Fibroblast of skin of right quadriceps (primary cell): ENCODE measurements at places on chromosomes 5 and 9.

- no peak for DNase-seq
These were observed 65.6 kb upstream of the IRX2 start for GRCh38 chr5:2817031-2817603.

- DNase-seq = no peak
These were observed 60.9 kb upstream of the PIP5K1B start for GRCh38 chr9:68643901-68644809.

DNA sequence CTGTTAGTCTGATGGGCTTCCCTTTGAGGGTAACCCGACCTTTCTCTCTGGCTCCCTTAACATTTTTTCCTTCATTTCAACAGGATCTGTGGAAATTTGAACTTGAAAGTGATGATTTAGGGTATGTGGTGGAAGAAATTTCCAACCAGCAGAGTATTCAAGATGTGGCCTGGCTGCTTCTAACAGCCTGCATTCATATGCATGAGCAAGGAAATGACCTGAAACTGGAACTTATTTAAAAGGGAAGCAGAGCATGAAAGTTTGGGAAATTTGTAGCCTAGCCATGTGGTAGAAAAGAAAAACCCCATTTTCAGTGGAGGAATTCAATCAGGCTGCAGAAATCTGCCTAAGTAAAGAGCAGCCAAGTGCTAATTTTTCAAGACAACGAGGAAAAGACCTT, 41.7 kb downstream of the UNC13B start:
- DNase-seq = no peak

DNA sequence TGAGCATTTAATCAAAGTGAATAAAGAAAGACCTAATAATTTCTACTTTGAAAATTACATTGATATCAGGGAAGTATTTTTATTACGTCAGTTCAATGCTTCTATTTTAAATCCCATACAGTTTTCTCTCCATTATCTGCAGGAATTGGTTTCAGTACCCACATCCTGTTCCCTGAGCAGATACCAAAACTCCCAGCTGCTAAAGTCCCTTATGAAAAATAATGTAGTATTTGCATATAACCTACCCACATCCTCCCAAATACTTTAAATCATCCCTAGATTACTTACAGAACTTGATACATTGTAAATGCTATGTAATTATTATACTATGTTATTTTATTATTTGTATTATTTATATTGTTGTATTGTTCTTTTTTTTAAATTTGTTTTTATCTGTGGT, 125.4 kb upstream of the MINAR2 start:
- no peak for DNase-seq

DNA sequence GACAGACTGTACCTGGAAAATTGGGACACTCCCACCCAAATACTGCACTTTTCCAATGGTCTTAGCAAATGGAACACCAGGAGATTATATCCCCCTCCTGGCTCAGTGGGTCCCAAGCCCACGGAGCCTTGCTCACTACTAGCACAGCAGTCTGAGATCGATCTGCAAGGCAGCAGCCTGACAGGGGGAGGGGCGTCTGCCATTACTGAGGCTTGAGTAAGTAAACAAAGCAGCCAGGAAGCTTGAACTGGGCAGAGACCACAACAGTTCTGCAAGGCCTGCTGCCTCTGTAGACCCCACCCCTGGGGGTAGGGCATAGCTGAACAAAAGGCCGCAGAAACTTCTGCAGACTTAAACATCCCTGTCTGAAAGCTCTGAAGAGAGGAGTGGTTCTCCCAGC, 260.0 kb upstream of the ST8SIA4 start:
- DNase-seq = no peak

DNA sequence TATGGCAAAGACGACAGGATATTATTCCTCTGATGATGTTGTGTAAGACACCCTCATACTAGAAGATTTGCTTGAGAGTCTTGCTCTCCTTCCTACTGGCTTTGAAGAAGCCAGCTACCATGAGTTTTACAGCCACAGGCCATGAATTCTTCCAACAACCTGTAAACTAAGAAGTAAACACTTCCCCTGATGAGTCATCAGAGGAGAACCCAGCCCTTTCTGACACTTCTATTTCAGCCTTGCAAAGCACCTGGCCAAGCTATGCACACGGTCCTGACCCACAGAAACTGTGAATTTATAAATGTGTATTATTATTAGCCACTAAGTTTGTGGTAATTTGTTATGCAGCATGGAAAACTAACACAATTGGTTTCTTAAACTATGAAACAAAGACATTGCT, 288.8 kb upstream of the ADAMTSL1 start:
- DNase-seq = no peak

GRCh38 chr5:151663617-151664293, 23.0 kb downstream of the SPARC start:
- no peak for DNase-seq

DNA sequence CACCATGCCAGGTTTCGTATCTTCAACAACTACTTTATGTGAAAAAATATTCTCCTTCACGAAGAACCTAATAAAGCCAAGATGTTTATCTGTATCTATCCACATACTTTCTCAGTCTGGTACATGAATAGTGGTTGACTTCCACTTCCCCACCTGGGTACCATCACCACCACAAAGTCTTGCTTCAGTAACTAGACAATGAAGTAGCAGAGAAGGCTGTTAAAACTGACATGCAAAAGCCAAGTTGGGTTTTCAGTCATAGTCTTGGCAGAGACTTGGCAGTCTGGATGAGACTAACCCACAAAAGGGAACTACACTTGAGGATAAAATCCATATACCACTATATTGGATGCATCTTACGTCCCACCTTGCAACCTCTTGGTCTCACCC, 5.0 kb downstream of the P4HA2 start:
- no peak for DNase-seq

- no peak for DNase-seq
These were observed 80.7 kb downstream of the NRG2 start for GRCh38 chr5:139962445-139962844.

- DNase-seq = no peak
These were observed 379.3 kb upstream of the CHD1 start for GRCh38 chr5:99308131-99308530.

DNA sequence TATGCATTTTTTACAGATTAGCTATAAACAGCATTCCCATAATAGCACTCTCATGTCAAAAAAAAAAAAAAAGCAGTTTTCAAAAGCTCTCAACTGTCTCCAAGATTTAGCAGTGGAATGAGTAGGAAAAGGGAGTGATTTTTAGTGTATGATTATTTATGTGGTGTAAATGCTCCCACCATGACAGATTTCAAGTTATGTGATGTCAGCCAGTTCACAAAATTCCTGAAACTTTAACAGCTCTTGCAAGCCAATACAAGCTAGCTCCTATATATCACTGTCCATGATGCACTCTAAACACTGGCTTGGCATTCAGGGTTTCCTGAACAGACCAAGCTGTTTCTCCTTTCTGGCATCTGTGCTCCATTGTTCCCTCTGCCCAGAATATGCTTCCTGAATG, 7.9 kb upstream of the ANKDD1B start:
- peak; percentile 71 for DNase-seq

- no peak for DNase-seq
These were observed 116.3 kb downstream of the BASP1 start for GRCh38 chr5:17333755-17334154.

DNA sequence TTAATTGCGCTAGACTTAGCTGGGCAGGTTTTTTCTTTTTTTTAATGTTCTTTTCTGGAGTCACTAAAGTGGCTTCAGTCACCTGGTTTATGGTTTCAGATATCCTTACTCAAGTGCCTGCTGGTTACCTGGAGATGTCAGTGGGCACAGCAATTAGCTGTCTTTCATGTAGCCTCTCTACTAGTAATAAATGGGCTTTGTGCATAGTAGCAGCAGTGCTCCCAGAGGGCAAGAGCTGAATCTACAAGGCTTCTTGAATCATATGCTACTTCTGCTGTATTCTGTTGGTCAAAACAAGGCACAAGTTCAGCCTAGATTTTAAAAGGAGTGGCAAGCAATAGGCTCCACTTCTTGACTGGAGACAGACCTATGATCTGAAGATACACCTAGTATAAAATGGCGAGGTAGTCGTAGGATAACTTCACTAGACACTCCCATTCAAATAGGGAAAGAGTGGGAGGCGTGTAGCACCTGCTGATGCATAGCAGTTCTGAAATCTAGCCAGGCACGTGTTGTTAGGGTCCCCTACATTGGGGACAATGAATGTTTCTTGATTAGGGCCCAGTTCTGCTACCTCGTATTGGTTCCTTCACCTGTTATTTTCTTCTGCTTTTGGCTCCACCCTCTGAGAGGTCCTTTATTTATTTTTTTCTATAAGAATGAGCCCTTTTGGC, 7.0 kb downstream of the SCAMP1 start:
- no peak for DNase-seq

DNA sequence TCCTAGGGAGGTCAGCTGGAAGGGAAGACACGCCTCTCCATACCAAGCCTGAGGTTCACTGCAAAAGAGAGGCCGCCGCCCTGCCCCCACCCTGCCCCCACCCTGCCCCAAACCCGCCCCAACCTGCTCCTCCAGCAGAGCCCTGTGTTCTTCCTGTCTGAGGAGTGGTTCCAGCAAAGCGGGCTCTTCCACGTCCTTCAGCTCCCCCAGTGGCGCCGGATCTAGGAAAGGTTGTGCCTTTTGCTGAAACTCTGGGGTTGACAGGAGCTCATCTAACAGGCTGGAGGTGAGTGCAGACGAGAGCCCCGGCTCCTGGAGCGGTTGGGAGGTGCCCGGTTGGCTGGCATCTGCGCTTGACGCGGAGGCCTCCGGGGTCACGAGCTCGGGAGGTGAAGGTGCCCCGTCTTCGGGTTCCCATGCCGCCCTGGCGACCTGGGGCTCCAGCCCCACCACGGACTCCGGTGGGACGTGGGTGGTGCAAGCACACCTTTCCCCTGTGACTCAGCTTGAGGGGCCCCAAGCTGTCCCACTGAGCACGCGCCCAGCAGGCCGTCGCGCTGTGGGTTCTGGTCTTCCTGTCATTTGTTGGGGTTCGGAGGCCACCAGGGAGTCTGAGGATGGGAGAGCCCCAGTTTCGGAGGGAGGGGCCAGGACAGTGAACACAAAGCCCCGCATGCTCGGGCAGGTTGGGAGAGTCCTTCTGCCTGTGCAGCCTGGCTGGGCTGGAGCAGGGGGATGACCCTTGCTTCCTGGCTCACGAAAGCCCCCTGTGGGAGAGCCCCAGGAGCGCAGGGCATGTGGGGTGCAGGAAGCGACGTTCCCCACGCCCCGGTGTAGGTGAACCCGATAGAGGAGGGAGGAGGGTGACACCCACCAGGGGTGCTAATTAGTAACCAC, 1467.1 kb downstream of the FOXD4L5 start:
- peak; percentile 7 for DNase-seq

DNA sequence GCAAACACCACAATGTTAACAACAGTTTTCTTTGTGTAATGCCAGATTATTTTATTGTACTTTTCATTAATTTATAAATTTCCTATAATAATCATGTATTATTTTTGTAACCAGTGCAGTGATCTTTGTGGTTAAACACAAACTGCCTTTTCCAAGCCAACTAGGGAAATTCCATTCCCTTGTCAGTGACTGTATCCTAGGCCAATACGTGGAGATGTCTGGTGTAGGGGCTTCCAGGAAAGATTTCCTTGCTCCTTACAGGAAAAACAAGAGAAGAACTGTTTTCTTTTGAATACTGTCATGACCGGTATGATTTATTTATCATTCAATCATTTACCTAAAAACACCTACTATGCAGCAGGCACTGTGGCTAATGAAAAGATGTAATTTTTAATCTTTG, 31.4 kb downstream of the FANCC start:
- DNase-seq = no peak

GRCh38 chr9:89419978-89420394, 77.9 kb downstream of the SEMA4D start:
- DNase-seq = no peak

DNA sequence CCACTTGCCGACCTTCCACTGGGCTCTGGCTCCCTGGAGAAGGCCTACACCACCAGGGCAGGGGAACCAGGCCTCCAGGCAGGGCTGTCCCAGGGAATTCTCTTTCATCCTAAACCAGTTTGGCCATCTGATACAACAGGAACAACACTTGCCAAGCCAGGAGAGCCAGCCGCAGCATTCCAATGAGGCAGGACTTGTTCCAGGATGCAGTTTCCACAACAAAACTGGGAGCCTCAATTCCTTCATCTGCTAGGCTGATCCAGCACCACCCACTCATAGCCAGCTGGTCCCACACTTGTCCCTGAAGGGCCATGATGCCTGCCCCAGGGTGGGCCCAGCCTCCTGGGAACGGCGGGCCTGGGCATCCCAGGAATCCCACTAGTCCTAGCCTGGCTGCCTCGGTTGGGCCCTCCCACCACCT, 26.0 kb downstream of the BICD2 start:
- no peak for DNase-seq

DNA sequence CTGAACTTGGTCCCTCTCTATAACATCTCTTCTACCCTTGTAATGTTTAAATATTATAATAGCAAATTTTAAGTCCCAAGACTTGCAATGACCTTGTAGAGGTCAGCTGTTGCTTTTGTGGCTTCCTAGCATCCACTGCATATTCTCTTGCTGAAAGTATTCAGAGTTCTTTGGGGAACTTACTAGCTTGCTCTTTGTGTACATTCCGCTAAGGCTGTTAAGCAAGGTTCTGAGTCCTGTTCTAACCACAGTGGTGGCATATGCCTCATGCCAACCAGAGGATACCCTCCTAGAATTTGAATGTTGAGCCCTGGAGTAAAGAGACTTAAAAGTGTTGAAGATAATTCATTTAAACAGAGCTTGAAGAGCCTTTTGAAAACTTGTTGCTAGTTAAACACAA, 570.9 kb downstream of the TLE1 start:
- DNase-seq = no peak

- DNase-seq = no peak
These were observed 22.2 kb downstream of the HMCN2 start for GRCh38 chr9:130287736-130288135.

DNA sequence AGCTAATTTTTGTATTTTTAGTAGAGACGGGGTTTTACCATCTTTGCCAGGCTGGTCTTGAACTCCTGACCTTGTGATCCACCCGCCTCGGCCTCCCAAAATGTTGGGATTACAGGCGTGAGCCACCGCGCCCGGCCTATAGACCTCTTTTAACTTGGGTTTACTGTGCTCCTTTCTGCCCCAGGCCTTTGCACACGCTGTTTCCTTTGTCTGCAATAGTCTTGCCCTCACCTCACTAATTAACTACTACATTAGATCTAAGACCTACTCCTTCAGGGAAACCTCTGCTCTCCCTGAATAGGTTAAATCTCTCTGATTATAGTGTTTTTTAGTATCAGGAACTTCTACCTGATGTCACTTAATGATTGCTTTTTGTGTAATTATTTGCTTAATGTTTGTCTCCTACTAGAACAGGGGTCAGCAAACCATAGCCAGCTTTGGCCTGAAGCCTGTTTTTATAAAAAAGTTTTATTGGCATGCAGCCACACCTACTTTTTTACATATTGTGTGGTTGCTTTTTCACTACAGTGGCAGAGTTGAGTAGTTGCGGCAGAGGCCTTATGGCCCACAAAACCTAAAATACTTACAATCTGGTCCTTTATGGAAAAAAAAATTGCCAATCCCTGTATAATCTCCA, 31.2 kb upstream of the TLE1 start:
- no peak for DNase-seq

- DNase-seq = no peak
These were observed 50.5 kb downstream of the RALGPS1 start for GRCh38 chr9:126965077-126965476.

DNA sequence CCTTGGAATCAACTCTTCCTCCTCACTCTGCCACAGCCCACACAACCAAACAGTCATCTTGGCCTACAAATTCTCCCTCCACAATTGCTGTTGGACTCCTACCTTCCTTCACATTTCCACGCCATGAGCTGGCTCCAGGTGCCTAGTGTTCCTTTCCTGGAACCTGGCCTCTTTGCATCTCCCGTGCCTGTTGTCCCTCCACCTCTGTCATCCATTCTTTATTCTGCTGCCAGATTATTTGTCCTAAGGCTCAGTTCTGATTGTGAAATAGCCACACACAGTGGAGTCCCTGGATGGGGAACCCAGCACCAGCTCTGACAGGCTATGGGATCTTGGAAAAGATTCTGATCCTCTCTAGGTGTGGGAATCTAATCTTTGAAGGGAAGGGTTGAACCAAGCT, 109.1 kb upstream of the ANKH start:
- DNase-seq = no peak
